ENCODE measurements at places on chromosomes 5 and 9. TPM values are rescaled to one million over a fixed set of nuclear protein-coding genes. Genes with fewer than 3 reads are reported as not detected.

DNA sequence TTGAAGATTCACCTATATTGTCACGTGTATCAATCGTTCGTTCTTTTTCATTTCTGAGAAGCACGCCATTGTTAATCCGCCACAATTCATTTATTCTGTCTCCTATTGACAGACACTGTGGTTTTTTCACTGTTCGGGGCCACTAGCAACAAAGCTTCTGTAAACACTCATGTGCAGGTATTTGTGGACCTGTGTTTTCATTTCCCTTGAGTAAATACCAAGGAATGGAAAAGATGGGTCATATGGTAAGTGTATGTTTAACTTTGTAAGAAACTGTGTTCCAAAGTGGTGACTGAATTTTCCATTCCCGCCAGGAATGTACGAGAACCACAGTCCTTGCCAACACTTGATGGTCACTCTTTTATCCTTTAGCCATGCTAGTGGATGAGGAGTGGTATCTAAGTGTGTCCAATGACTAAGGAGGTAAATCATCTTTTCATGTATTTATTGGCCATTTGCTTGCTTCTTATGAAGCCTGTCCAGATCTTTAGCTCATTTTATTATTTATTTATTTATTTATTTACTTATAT lies 10.7 kb downstream of the ABO start:
- DNase-seq: no peak

GRCh38 chr9:137515338-137515724 lies 34.9 kb downstream of the PNPLA7 start:
- no peak for DNase-seq

- no peak for DNase-seq
These were observed 106.4 kb upstream of the COL5A1 start for GRCh38 chr9:134535171-134535570.

GRCh38 chr9:68978066-68978465 lies 35.8 kb downstream of the PRKACG start:
- DNase-seq: no peak

- no peak for DNase-seq
These were observed 420.4 kb upstream of the WWC1 start for GRCh38 chr5:167871091-167871490.

- no peak for DNase-seq
These were observed 25.9 kb downstream of the MTRR start for GRCh38 chr5:7894860-7895259.

DNA sequence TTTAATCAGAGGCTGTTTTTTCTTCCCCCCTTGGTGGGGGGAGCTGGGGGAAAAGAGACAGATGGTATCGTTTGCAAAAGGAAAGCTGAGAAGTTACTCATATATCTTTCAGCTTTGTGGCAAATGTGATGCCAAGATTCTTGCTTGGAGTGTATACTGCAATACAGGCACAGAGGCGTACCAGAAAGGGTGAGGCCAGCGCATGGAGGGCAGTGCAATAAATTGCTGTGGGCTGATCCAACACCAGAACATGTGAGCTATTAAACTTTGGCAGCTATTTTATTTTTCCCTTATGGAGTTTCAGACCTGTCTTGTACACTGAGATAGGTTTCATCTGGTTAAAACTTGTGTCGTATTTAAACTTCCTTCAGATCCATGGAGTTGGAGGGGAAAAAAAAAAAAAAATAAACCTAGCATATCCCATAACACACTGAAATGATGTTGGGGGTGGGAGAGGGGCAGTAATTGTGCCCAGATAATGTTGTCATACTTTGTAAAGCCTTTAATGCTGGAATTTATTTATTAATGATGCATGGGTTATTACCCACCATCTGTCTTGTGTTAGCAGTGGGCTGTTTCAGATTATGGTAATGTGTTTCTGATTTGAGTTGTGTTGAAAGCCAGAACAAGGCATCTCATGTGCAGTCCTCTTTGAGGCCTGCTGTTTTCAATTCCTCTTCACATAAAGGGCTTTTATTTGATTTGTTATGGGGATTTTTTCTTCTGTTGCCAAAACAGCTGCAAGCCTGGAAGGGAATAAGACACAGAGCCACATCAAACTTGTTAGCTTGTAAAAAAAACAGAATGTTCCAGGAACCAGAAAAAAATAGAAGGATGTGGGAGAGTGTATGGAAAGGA lies 891.3 kb downstream of the TLE1 start:
- no peak for DNase-seq

DNA sequence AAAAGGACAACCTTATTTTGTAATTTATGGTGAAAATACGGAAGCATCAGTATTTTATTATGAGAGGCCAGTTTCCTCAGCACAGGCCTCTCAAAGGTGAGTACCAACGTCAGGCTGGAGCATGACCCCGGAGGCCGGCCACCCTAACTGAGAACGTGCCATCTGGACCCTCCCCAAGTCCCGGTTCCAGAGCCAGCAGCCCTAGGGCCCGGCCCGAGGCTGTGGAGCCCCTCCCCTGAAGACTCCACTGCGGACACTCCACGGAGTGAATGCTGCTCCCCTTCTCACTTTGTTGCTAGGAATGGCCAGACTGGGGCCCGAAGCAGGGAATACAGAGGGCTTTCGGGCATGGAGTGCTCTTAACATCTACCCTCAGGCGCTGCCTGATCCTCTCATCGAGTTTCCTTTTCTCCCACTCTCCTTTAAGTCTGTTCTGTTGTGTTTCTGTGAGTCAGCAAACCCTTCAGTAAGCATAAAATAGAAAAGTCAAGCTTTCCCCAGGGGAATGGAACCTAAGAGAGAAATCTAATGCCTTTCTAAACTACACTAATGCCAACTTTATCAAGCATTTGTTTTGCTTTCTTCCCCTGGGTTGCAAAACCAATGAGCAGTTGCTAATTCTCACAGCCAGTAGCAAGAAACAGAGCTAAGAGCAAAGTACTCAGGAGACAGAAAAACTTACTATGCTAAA lies 4.5 kb downstream of the BRD9 start:
- no peak for DNase-seq

GRCh38 chr9:114515528-114515927 lies 10.3 kb upstream of the WHRN start:
- DNase-seq: peak; percentile 55

The PCDHGA7 gene
- 1.4 TPM for total RNA-seq

The SLC1A3 gene
- total RNA-seq: 45.9 TPM

DNA sequence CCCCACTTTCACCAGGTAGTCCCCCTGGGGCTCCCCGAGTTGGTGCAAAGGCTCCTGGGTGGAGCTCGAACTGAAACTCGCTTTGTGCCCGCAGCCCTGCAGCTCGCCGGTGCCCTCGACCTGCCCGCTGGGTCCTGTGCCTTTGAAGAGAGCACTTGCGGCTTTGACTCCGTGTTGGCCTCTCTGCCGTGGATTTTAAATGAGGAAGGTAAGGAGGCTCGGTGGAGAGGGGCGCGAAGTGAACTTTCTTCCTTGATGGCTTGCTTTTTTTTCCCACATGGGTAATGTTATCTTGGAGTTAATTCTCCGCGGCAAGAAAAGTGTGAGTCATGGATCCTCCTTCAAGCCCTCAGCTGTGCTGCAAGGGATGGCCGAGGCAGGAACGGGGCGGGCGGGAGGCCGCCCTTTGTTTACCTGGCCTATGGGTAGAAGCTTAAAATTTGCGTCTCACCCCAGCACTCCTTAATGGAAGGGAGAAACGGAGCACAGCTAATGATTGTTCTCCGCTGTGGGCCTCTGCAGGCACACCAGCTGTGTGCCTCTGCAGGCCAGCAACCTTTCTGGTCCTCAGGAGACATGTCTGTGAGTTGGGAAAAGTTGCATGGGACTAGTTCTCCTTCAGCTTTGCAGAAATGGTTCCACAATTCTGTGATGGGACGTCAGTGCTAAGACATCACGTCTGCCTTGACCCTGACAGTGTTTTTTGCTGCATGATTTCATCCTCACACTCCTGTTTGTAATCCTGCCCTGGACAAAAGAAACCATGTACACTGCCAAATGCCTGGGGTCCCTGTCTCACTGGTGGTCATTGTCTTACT lies 1.1 kb downstream of the MAMDC2 start:
- peak; percentile 35 for DNase-seq

GRCh38 chr9:137764981-137765380 lies 112.6 kb upstream of the CACNA1B start:
- no peak for DNase-seq

GRCh38 chr9:127540664-127541041 lies 71.4 kb upstream of the STXBP1 start:
- no peak for DNase-seq

DNA sequence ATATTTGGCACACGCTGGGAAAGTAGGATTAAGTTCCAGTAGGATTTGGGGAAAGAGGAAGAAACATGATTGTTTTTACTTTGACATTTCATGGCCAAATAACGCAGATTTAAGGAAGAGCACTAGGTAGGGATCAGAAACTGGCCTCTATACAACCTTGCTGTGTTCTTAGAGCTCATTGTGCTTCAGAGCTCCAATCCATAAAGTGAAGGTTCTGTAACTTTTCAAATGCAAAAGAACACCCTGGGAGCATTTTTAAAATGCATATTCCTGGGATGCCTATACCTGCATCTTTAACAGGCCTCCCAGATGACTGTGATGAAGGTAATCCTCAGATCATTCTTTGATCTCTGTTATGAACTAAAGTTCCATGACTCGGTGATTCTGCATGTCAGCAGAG lies 77.1 kb downstream of the YIPF5 start:
- DNase-seq: no peak

The GARIN3 gene
- not detected for total RNA-seq

The FOXD1 gene
- total RNA-seq: 4.3 TPM

- no peak for DNase-seq
These were observed 122.7 kb upstream of the SLC28A3 start for GRCh38 chr9:84463272-84463671.

DNA sequence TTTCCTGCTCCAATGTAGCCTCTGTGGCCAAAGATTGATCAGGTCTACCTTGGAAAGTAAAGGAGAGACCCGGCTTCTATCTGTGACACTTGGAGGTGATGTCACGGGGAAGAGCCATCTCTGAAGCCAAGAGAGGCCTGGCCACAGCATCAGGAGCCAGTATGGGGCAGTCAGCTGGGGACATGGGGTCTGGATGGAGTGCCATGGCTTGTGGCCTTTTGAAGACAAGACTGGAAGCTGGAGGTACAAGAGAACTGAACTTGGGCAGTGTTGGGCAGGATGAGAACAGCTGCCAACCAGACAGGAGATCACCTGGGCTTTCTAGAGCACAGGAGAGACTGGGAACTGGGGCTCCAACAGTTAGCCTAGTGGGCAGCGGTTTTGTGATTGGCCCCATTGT lies 190.7 kb downstream of the TENT4A start:
- no peak for DNase-seq

- no peak for DNase-seq
These were observed 369.4 kb downstream of the TMEM161B start for GRCh38 chr5:87899208-87899661.

The SPINK4 gene
- total RNA-seq: 12.0 TPM

DNA sequence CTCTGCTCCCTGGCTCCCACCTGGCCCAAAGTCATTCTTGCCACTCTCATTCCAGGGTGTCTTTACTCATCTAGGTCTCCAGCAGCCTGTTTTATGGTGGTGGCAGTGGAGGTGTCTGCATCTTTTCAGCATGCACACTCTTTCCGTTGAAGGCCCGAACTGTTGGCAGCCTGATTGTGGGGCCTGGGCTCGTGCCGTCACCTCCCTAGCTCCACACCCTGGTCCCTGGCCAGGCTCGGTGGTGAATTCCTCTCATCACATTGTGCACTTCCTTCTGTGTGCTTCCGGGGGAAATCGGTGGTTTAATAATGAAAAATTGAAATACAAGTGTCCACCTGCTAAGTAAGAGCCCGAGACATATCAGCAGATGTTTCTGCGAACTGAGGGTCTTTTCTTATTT lies 214.3 kb downstream of the TRIO start:
- no peak for DNase-seq

The UBAC1 gene
- 30.5 TPM for total RNA-seq

DNA sequence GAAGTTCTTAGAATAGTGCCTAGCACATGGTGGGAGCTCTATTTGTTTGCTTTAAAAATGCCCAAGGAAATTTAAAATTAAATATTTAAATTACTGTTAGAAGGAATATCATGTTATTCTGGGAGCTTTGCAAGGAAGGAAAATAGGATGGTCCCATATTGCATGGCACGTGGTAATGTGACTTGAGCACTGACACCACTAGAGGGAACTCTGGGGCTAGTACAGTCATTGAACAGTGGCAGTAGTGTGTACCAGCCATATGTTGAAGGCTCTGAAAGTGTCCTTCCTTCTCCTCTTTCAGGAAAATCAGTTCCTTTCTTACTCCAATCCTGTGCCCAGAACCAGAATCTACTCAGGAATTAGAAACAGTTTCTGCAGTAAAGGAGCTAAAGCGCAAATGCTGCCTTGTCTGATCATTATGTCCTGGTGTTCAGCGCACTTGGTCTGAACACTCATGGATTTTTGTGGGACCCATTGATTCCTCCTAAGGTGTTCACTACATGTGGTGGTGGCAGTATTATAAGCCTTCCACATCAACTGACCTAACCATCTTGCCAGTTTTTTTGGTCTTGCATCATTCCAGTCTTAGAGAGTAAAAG lies 54.1 kb downstream of the GDA start:
- no peak for DNase-seq

The TMEM8B gene
- 22.0 TPM for total RNA-seq

- DNase-seq: no peak
These were observed 88.0 kb downstream of the PDZD2 start for GRCh38 chr5:31726952-31727351.

DNA sequence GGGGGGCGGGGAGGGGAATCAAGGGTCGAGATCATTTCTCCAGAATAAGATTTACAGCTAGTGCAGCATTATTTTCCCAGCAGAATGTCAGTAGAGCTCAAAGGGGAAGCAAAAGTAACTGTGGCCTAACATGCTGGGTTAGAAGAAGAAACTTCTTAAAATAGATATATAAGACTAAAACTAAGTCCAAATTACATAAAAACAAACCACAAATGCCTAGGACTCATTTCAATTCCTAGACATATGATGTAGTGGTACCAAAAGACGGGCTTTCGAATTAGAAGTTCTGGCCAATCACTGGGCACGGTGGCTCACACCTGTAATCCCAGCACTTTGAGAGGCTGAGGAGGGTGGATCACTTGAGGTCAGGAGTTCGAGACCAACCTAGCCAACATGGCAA lies 20.8 kb upstream of the MELK start:
- DNase-seq: no peak

- DNase-seq: no peak
These were observed 1.6 kb upstream of the NKX2-5 start for GRCh38 chr5:173236531-173237142.

DNA sequence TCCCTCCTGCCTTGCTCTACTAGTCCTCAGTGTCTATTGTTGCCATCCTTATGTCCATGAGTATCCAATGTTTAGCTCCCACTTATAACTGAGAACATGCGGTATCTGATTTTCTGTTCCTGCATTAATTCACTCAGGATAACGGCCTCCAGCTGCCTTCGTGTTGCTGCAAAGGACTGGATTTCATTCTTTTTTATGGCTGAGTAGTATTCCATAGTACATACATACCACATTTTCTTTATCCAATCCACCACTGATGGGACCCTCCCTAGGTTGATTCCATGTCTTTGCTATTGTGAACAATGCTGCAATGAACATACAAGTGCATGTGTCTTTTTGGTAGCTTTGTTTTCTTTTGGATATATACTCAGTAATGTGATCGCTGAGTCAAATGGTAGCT lies 50.4 kb downstream of the FNIP1 start:
- DNase-seq: no peak

- DNase-seq: no peak
These were observed 40.1 kb downstream of the PRRT1B start for GRCh38 chr9:131585375-131585774.

The CARTPT gene
- total RNA-seq: 2.6 TPM

The PLAC8L1 gene
- total RNA-seq: not detected

GRCh38 chr9:93911136-93911745 lies 43.9 kb downstream of the BARX1 start:
- no peak for DNase-seq

- DNase-seq: no peak
These were observed 48.2 kb downstream of the KIF2A start for GRCh38 chr5:62354028-62354874.

- no peak for DNase-seq
These were observed 81.0 kb downstream of the ESM1 start for GRCh38 chr5:54904425-54904824.
